ENCODE measurements at places on chromosomes 2 and 18.

GRCh38 chr2:64400733-64401528, 53.0 kb upstream of the LGALSL start:
- no peak for DNase-seq

DNA sequence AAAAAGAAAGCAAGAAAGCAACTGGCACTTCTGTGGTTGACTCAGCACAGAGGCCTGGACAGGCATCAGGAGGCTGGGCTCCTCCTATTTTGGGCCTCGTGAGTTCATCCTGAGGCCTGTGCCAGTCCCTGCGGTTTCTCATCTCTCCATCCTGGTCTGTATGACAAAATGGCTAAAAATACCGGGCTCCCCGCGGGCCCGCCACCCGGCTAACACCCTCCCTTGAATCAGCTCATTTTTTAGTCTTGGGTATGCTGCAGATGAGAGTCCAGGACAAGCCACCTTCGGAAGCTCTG, 62.3 kb upstream of the YWHAQ start:
- DNase-seq = peak; percentile 64

DNA sequence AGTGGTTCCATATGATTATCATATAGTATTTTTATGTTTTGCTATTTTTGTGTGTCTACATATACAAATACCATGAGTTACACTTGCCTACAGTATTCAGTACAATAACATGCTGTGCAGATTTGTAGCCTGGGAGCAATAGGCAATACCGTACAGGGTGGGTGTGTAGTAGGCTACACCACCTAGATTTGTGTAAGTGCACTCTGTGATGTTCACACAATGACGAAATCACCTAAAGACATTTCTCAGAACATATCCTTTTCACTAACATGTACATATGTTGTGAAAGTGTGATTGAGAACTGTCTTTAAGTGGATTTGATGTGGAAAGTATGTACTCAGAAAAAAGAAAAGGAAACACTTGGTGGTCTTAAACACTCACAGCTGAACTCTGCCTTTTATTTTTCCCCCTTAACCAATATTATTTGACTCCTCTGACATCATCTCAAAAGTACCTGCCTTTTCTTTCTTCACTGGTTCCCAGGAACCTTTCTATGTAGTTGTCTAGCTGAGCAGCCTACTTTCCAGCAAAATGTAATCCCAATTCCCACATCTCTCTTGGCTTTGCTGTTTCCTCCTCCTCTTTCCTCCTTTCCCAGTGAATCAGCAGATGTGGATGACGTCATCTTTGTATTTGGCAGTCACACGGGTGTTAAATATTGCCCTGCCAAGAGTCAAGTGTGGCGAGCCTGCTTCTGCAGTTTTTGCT, 47.7 kb downstream of the OSBPL6 start:
- DNase-seq = peak; percentile 61

GRCh38 chr18:53984021-53984420, 240.4 kb downstream of the MBD2 start:
- DNase-seq = no peak

GRCh38 chr2:127864877-127865276, 6.9 kb upstream of the POLR2D start:
- no peak for DNase-seq

GRCh38 chr2:25333981-25334380, 7.7 kb downstream of the DNMT3A start:
- no peak for DNase-seq

DNA sequence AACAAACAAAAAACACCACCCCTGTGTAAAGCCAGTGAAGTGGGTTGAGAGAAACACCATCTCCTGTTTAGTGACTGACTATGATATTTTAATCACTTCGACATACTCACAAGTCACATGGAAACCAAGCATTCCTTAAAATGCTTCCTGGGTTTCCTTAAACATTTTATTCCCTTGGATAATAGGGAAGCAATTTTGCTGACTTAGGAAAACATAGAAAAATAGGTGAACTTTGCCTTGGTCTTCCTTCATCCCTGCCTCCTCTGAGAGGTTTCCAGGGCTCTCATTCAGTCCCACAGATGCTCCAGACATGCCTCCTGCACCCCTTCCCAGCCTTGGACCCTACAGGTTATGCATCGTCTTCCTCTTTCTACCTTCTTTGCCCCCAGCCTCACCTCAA, 122.6 kb upstream of the SERPINE2 start:
- DNase-seq = no peak

- DNase-seq = no peak
These were observed 421.3 kb upstream of the NXPH2 start for GRCh38 chr2:139201516-139201915.

DNA sequence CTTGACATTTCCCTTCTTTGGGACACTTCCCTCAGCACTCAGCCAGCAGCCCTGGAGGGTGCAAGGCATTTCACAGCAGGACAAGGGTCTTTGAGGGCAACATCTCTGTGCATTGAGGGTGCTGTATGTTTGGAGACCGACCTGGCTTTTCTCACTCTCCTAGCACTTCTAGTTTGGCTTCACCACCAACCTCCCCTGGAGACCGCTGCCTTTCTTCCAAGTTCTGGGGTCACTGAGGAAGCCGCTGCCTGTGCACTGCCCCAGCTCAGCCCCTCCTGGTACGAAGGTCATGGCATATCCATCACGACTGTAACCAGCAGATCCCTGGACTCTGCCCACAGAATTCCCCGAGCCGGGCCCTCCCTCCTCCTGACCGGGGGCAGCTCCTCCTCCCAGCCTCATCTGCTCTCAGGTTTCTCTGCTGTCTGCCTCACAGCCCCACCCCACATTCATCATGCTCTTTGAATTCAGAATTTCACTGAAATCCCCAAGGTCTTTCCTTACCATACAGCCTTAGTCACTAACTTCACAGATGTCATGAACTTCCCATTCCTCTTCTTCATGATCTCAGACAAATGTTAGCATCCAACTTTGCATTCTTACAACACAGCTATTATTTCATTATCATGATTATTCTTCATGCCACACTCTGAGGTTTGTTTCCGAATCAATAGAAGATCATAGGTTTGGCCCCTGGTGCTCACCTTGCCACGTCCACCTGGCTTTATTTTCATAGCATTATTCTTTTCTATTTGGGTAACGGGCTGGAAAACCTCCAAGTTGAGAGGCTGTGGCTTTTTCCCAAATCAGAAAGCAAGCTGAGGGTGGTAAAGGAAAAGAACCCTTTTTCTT, 113.0 kb upstream of the COPS8 start:
- DNase-seq = peak; percentile 68

- DNase-seq = no peak
These were observed 4.9 kb upstream of the CYS1 start for GRCh38 chr2:10085043-10085667.
